NCI-H774 (cell line): ENCODE measurements at places on chromosomes 11 and 22.

- DNase-seq, result no peak
Measured at GRCh38 chr22:37500745-37501609, 14.8 kb upstream of the MFNG start.

GRCh38 chr22:18005201-18005926 is 19.0 kb downstream of the MICAL3 start:
- no peak for DNase-seq

- DNase-seq, result no peak
Measured at GRCh38 chr22:27866135-27867084, 52.6 kb downstream of the PITPNB start.

GRCh38 chr11:121933694-121934093 is 182.3 kb downstream of the BLID start:
- no peak for DNase-seq

DNA sequence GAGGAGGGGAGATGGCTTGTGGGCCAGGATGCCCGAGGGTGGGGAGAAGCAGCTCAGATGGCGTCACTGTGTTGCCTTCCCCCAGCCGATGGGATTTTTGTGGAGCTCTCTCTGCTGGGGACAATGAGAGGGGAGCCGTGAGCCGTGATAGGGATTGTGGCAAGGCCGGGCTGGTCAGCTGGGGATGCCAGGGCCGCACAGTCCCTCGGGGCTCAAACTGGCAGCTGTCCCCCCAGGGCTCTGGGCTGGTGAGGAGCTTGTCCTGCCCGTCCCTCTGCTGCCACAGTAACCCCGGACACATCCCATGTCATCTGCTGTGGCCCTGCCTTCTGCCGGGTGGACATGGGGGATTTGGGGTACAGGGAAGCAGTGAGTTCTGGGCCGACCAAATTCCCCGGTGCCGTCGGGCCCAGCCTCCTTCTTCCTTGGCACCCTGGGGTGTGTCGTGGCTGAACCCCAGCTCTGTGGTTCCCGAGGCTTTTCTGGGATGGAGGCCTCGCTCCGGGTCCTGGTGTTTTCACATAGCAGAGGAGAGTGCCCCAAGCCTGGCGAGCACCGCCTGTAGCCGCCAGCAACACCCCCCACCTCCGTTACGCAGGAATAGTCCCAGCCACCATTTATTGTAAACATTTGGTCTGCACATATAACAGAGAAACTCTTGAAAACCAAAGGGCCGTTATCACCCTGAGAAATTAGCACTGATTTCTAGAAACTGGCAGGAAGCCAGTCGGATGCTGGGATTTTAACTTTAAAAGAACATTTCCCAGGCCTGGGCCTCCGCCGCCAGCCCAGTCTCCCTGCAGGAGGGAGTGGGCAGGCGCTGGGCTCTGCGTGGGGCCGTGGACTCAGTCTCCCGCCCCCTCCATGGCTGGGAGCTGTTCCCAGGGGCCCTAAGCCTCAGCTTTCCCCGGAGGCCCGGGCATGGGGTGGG is 9.9 kb downstream of the BRSK2 start:
- no peak for DNase-seq

DNA sequence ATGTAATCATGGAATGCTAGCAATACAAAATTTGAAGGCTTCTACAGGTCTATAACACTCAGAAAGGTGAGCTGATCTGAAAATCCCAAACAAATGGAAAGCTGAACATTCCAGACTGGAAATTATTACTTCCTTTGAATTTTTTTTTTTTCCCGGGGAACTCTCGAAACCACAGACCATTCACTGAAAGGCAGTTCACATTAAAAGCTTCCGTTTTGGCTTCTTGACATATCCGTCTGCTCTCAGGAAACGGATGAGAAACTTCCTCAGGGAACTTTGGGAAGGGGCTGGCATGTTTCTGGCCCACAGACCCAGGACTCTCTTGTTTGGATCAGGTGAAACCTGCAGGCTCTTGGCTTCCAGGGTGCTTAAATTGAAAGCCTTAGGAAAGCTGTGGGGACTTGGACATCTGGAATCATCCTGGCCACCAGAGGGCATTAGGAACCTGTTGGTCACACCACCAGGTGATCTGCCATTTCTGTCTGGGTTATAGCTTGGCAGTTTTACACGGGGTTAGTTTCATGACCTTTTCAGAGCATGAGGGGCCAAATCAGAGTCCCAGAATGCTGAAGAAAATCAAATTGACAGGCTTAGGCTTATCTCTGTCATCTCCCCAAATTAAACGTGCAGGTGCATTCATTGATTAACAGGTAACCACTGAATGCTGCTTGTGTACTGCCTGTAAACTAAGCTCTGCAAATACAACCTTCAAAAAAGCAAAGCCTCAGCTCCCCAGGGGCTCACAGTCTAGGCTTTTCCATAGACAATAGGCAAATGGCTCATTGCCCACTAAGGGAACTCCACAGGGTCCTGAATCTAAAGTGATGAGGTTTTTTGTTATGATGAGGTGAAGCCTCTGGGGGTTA is 22.7 kb upstream of the GRAMD1B start:
- peak; percentile 84 for DNase-seq

- no peak for DNase-seq
Measured at GRCh38 chr11:117705866-117706265, 91.2 kb downstream of the DSCAML1 start.

DNA sequence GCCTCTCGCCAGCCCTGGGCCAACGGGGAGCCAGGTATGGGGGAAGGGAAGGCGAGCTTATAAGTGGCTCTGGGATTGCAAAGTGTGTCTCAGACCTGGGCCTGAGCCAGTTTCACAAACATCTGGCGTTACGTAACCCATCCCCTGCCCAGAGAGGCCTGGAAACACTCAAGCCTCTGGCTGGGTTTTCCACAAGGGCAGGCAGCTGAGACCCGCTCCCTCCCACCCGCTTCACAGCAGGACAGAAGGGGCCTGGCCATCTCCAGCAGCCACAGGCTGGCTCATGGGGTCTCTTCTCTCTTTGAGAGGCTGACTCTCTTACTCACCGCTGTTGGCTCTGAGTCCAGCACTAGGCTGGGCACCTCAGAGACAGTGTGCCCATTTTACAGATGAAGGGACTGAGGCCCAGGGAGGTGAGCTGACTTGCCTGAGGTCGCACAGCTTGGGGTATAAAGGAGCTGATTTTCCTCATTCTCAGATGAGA is 44.5 kb downstream of the TRIOBP start:
- DNase-seq, result peak; percentile 15
